RKO (cell line): ENCODE measurements at places on chromosomes 13 and 19.

- no peak for DNase-seq
Observed at GRCh38 chr19:31266731-31267130, 82.5 kb downstream of the TSHZ3 start.

DNA sequence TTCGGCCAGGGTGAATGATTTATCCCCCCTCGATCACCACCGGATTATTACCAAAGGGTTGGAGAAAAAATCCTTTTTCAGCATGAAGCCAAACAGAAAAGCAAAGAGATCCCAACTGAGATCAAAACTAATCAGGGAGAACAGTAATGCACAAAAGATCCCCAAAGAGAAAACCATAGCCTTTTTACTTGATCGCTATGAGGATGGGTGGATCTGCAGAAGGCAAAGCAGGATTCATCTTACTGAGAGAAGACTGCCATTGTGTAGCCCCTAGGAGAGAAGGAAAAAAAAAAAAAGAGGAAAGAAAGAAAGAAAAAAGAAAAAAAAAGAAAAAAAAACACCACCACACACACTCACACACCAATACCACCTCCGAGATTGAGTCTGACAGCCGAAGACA lies at the start of gene FGF14:
Gene FGF14 (minus strand): TSS at position 283 of the 400 bp plus-strand sequence.
- DNase-seq = no peak

DNA sequence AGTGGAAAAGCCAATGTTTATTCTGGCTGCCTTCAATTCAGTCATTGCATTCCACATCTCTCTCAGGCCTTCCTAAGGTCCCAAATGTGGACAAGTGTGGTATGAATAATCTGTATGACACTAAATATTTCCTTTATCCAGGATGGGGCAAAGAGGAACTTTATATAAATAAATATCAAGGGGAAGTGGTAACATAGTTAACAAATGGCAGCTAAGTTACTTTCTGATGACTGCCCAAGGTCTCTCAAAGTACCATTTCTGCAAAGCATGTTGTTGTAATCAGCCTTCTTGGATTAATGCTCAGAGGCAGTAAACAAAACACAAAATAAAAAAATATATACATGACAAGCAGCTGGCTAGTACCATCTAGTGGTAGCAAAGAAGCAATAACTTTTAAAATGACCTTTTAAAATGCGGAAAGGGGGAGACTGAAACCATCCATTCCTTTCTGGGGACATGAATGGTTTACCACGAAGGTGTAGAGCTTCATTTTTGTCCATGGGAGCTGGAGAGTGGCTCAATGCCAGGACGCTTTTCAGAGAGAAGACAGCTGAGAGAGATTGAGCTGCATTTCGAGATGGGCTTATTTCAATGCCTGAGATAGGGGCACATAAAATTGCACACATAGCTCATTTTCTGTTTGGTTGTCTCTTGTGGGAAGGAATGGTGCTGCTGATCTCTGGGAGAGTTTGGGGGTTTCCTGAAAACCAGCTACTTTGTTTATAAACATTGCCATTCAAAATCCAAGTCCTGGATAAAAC lies 259.2 kb downstream of the RFC3 start:
- peak; percentile 64 for DNase-seq

GRCh38 chr13:35690581-35691207 lies 214.2 kb upstream of the MAB21L1 start:
- no peak for DNase-seq

- DNase-seq = no peak
Observed at GRCh38 chr13:22092791-22093560, 422.1 kb downstream of the FGF9 start.

- no peak for DNase-seq
Observed at GRCh38 chr13:106657104-106657503, 89.2 kb upstream of the ARGLU1 start.

- DNase-seq = no peak
Observed at GRCh38 chr19:42466521-42467182, 23.9 kb upstream of the CXCL17 start.

- DNase-seq = peak; percentile 7
Observed at GRCh38 chr13:28313579-28313978, 175.2 kb downstream of the PAN3 start.

GRCh38 chr19:3760871-3761361 lies 576 bp downstream of the APBA3 start:
- peak; percentile 46 for DNase-seq

- no peak for DNase-seq
Observed at GRCh38 chr13:71875823-71876222, 8.8 kb upstream of the DACH1 start.

DNA sequence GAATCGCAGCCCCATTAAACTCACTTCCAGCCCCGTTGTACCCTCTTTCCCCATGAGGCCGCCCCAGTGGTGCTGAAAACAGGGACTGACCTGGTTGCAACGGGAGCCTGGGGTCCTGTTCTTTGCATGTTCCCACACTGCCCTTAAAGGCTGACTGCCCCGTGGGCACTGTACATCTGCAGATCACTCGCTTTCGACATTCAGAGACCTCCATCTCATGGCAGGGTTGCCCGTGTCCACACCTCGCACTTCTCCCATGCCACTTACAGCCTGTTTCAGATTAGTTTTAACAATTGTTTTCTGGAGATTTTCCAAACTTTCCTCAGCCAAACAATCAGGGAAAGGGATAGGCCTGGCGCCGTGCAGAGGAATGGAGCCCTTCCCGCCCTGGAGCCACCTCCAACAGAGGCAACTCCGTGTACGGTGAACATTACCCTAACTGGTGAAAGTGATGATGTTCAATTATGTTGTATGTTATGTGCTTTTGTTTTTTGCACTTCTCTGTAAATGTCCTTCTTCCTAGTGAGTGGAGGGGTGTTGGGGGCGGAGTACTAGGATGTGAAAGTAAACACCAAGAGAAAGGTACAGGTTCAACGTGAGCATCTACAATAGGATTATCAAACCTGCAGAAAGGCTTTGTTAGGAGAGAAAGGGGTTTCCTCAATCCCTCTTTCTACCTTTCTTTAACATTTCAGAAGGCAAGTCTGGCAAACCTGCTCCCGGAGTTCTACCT lies 262.8 kb downstream of the FOXO1 start:
- DNase-seq = no peak

- DNase-seq = peak; percentile 85
Observed at GRCh38 chr13:21476893-21477472, 17.9 kb upstream of the ZDHHC20 start.

GRCh38 chr19:2356036-2356646 lies 3.9 kb upstream of the TMPRSS9 start:
- DNase-seq = no peak

GRCh38 chr13:59356607-59357006 lies 807.1 kb downstream of the DIAPH3 start:
- DNase-seq = no peak

DNA sequence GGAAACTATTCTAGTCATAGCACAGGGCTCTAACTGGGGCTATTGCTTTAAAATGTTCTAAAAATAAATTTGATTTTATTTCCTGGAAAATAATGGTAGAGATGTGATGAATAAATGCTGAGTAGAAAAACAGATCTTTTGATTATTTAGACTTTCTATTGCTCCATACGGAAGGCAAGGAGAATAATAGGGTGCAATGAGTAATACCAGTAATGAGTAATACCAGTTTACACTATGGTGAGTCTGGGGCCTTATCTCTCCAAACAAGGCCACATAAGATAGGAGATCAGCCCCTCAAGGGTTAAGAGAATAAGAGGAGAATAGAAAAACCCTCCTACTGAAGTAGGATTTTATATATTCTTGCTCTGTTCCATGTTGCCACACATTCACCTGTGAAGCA lies 390.4 kb downstream of the KLF5 start:
- DNase-seq = peak; percentile 17

DNA sequence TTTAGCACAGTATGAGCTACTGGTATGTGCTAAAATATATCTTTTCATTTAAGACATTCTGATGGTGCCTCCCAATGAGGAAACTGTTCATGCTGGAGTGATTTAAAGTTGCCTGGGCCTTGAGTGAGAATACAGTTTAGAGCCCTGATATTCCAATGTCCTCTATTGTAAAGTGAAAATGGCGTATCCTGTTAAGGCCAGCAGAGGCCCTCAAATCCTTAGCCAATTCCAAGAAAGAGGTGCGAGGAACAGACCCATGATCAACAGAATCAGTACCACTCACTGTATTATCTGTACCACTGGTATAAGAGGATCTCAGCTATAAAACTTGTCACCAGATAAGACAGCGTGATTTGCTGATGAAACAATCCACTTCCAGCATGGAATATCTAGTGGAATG lies 273.1 kb upstream of the SLITRK5 start:
- DNase-seq = no peak

GRCh38 chr19:29672933-29673336 lies 7.7 kb downstream of the PLEKHF1 start:
- no peak for DNase-seq

GRCh38 chr19:58097781-58098681 lies at the start of gene ZSCAN18:
Gene ZSCAN18 (minus strand): TSS chr19:58098231. CDS start chr19:58090267, 7,964 bp downstream.
- no peak for DNase-seq

DNA sequence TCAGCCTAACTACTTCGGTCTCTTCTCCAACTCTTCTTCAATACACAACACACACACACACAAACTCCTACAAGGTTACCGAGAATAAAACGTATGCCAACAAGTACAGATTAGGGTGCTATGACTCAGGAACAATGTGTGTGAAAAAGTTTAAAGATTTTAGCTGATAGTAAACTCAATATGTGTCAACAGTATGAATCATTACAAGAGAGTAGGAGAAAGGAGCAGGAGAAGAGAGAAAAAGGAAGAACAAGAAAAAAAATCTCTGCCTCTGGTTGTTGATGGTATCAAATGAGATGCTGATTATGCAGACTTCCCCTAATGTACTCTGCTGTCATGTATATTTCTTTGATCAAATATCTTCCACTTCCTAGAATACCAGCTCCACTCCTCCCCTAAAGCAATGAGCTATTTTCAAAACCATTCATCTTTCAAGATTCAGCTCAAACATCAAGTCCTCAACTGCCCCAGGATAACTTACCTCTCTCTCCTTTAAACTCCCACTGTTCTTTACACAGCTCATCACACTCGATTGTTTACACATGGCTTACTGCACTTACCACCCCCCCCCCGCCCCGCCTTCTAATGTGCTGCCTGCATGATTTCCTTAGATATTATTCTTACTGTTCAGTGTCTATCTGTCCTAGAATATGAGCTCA lies 95.6 kb downstream of the FAM216B start:
- peak; percentile 25 for DNase-seq

DNA sequence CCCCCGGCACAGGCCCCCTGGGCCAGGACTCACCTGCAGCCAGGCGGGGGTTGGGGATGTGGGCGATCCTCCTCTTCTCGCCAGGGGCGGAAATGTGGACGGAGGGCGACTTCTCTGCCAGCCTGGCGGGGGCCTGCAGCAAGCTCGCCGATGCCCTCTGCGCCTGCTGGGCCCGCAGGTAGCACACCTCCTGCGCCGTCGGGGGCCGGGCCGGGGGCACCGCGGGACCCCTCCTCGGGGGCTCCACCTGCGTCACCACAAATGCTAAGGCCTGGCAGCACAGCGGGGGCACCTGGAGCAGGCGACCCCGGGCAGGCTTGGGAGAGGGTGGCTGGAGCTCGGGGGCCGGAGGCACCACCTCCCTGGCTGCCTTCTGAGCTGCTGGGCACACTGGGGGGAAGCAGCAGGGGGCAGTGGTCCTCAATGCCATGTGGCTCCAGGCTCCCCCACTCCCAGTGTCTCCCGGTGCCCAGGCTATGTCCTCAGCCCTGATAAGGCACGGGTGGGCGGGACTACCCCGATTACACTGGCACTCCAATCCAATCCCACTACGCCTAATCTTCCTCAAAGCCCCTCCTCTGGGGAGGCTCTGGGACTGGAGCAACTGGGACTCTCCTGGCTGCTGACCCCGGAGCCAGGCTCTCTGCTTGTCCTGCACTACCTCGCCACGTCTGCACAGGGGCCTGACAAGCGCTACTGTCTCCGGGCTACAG lies 11.6 kb upstream of the ATP8B3 start:
- DNase-seq = no peak

GRCh38 chr13:36130193-36130551 lies 1.0 kb downstream of the DCLK1 start:
- no peak for DNase-seq

- no peak for DNase-seq
Observed at GRCh38 chr13:33639626-33640080, 178.3 kb upstream of the RFC3 start.

DNA sequence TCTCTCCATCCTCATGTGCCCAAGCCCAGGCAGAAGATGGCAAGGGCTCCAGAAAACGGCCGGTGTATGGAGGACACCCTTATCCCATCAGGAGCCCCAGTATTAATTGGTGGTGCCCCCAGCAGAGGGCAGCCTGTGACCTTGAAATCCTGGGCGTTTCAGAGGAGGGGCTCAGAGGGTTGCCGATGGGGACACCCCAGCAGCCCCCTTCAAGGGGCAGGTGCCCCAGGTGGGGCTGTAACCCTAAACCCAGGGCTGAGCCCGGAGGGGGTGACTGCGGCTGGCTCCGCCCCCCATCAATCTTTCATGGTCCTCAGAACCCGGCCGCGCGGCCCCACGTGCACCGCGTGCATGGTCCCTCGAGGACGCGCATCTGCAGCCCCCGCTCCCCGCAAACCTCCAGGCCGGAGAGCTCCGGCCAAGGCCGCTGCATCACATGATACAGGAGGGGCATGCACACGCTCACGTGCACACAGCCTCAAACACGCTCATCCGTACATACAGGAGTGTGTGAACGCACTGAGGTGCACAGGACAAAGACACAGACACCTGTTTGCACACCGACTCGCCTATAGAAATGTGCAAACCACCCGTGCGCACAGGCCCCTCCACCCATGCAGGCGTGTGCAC lies 949 bp downstream of the RAB3A start:
- DNase-seq = no peak

DNA sequence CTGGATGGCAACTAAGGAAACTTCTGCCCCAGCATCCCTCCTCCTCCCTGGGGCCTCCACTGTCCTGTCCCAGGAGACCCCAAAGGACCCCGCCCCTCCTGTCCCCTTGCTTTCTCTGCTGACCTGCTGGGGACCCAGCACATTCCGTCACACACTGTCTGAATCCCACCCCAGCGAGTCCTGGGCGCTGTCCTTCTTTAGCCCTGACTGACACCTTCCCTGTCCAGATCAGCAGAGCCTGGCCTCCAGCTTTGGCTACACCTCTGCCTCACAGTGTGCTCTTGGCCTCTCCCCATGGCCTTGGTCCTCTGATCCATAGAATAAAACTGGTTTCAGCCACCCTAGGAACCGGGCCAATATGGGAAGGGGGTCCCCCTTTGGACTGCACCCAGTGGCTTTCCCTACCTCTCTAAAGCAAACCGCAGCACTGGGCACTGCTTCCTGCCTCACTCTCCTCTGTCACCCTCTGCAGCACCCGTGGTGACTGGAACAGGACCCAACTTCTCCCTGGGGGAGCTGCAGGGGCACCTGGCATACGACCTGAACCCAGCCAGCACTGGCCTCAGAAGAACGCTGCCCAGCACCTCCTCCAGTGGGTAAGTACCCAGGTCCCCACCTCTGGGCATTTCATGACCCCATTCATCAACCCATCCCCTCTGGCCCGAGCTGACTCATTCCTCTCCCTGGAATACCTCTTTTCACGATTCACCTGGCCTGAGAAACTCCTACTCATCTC lies 46.4 kb downstream of the SMIM24 start:
- DNase-seq = no peak
